Mammary microvascular endothelial cell (primary cell): ENCODE measurements at places on chromosomes 13 and 19. TPM values are rescaled to one million over a fixed set of nuclear protein-coding genes. Genes with fewer than 3 reads are reported as not detected.

The PSG2 gene
- total RNA-seq, result 0.07 TPM in 1 of 2 replicates, not detected in the other

The SLC7A10 gene
- not detected in 2 replicates for total RNA-seq

The ATP4A gene
- not detected in 2 replicates for total RNA-seq

The FGF9 gene
- not detected in 2 replicates for total RNA-seq

The DNAAF3 gene
- total RNA-seq, result 0.79 and 1.8 TPM in 2 replicates

The FPR3 gene
- not detected in 2 replicates for total RNA-seq

The FREM2 gene
- total RNA-seq, result not detected in 2 replicates

The SIGLEC5 gene
- 0.27 and 0.69 TPM in 2 replicates for total RNA-seq

The IL27RA gene
- 5.5 and 7.1 TPM in 2 replicates for total RNA-seq

The C13orf46 gene
- total RNA-seq, result 0.05 TPM in 1 of 2 replicates, not detected in the other

The NXNL1 gene
- not detected in 2 replicates for total RNA-seq

The CLEC17A gene
- total RNA-seq, result not detected in 2 replicates

The SHC2 gene
- total RNA-seq, result 2.3 and 4.3 TPM in 2 replicates

The CYP4F8 gene
- total RNA-seq, result not detected in 2 replicates

The KLK12 gene
- total RNA-seq, result not detected in 2 replicates
